Esophagus mucosa (tissue), 1 donor: ENCODE measurements at places on chromosomes 2 and 18. TPM values are rescaled to one million over a fixed set of nuclear protein-coding genes. Genes with fewer than 3 reads are reported as not detected.

DNA sequence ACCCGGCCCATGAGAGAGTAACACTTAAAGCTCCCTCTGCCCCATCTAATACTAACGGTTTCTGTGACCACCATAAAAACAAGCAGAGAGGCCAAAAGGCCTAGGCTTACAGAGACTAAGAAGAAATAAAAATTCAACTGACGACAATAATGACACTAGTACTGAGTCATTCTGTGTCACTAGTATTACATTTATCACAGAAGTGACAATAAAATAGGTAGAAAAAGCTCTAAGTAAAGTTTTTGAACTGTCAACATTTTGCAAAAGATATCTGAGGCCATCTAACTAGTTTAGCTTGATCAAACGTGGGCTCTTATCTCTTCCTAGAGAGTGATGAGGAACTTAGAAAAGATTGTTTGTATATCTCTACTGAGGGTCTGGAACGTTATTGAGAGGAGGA is 35.6 kb downstream of the AP1S3 start:
- no peak for ATAC-seq

GRCh38 chr2:16209799-16210198 is 269.4 kb downstream of the MYCN start:
- no peak for ATAC-seq

- no peak for ATAC-seq
These were observed 57.1 kb downstream of the OXER1 start for GRCh38 chr2:42706836-42707235.

GRCh38 chr2:224951723-224952481 is 90.4 kb downstream of the DOCK10 start:
- no peak for ATAC-seq

- no peak for ATAC-seq
These were observed 294.7 kb upstream of the EPAS1 start for GRCh38 chr2:46002507-46002883.

The SCYGR4 gene
- not detected for total RNA-seq

The TMEM131 gene
- total RNA-seq, result 33.8 TPM
